Thymus (tissue), 14 donors: ENCODE measurements at places on chromosomes 3 and 15. TPM values are rescaled to one million over a fixed set of nuclear protein-coding genes. Genes with fewer than 3 reads are reported as not detected.
A peak's percentile ranks its signal among the peaks of the same experiment; 100 is the strongest.

GRCh38 chr3:32593903-32594525, 23.4 kb upstream of the DYNC1LI1 start:
- H3K27ac ChIP-seq = no peak overlapping the region
- H3K36me3 ChIP-seq = no peaks in the 10 kb centered on the region
- H3K4me1 ChIP-seq = no peaks in the 10 kb centered on the region

DNA sequence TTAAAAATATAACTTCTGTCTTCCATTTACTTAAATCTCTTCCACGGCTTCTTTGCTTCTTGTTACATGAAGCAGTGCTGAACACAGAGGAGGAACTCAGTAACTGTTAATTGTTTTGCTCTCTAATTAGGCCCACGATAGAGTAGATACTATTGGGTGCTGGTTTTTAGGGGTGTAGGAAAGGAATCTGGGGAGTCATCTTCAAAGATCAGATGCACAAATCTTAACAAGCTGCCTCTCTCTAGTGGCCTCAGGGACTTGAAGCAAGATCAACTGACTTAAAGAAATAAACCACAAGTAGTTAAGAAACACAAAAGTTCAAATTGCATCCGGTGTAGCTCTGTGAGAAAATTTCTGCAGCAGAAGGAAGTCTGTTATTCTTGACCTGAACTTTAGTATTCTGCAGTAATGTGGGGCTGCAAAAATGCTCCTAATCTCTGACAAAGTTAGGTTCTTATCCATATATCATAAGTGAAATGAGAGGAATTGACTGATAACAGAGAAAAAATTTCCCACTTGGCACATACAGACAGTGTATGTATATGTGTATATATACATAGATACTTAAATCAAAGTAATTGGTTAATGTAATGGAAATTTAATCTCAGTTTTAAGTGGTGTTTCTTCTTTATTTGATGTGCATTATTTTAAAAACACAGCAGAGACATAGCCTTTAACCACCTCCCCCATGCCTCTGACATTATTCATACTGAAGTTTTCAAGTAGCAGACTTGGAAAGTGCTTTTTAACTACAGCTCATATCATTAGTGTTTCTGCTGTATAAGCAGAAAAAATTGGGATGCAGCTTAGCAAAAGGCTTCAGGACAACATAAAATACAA, 51.8 kb downstream of the CHST2 start:
- H3K36me3 ChIP-seq = no peaks in the 10 kb centered on the region
- peaks cover 26% of the 10 kb centered on the region for H3K4me1 ChIP-seq
- H3K4me3 ChIP-seq = peak overlapping the region; percentile 42
- H3K27ac ChIP-seq = peak overlapping the region; percentile 95
- DNase-seq = peak; percentile 48

GRCh38 chr3:150736903-150737832, 25.8 kb downstream of the SIAH2 start:
- peaks cover 8% of the 10 kb centered on the region for H3K4me1 ChIP-seq
- peaks cover 11% of the 10 kb centered on the region for H3K36me3 ChIP-seq
- no peak overlapping the region for H3K4me3 ChIP-seq

DNA sequence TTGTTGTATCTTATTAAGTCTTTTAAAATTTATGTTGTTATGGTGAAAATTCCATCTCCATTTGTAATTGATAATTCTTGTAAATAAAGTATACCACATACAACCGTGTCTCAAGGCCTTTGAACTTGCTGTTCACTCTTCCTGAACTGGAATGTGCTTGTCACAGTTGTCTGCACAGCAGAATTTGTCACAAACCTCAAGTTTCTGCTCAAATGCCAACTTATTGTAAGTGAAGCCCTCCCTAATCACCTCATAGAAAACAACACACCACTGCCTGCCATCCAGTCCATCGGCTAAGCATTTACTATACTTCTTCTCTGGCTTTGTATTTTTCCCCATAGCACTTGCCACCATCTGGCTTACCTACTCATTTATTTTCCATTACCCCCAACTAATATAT, 192.3 kb downstream of the THRB start:
- no peaks in the 10 kb centered on the region for H3K4me1 ChIP-seq
- no peak overlapping the region for H3K4me3 ChIP-seq
- no peak for DNase-seq
- H3K36me3 ChIP-seq = no peaks in the 10 kb centered on the region
- no peaks in the 10 kb centered on the region for H3K27me3 ChIP-seq
- H3K27ac ChIP-seq = no peak overlapping the region

GRCh38 chr3:165683947-165684346, 153.3 kb downstream of the BCHE start:
- H3K4me1 ChIP-seq = no peaks in the 10 kb centered on the region
- DNase-seq = no peak
- H3K4me3 ChIP-seq = no peak overlapping the region
- H3K27me3 ChIP-seq = no peaks in the 10 kb centered on the region
- H3K36me3 ChIP-seq = no peaks in the 10 kb centered on the region

- H3K27me3 ChIP-seq = no peaks in the 10 kb centered on the region
- peak; percentile 34 for DNase-seq
- no peak overlapping the region for H3K27ac ChIP-seq
- peaks cover 4% of the 10 kb centered on the region for H3K36me3 ChIP-seq
- no peak overlapping the region for H3K4me3 ChIP-seq
Measured at GRCh38 chr3:129425213-129425612, 3.2 kb downstream of the EFCAB12 start.

- no peak for DNase-seq
- H3K4me1 ChIP-seq = no peaks in the 10 kb centered on the region
- H3K36me3 ChIP-seq = no peaks in the 10 kb centered on the region
- no peak overlapping the region for H3K4me3 ChIP-seq
- H3K27me3 ChIP-seq = no peaks in the 10 kb centered on the region
- H3K27ac ChIP-seq = no peak overlapping the region
Measured at GRCh38 chr3:156630773-156631093, 43.7 kb upstream of the TIPARP start.

GRCh38 chr3:179322286-179323196, at the start of gene ZNF639:
TSS of gene ZNF639 (plus strand) at chr3:179323031. CDS start at chr3:179328294, 5,263 bp downstream.
- peak within 1 kb of the TSS; percentile 90 for H3K4me3 ChIP-seq
- H3K27ac ChIP-seq = peak within 1 kb of the TSS; percentile 75
- peaks cover 6% of the 10 kb centered on the region for H3K4me1 ChIP-seq
- DNase-seq = peak; percentile 74
- peaks cover 12% of the 10 kb centered on the region for H3K36me3 ChIP-seq

- H3K27me3 ChIP-seq = no peaks in the 10 kb centered on the region
- DNase-seq = no peak
- peak overlapping the region; percentile 81 for H3K4me3 ChIP-seq
- H3K4me1 ChIP-seq = peaks cover 27% of the 10 kb centered on the region
- peaks cover 18% of the 10 kb centered on the region for H3K36me3 ChIP-seq
Measured at GRCh38 chr15:40108061-40108854, 421 bp downstream of the BMF start.

DNA sequence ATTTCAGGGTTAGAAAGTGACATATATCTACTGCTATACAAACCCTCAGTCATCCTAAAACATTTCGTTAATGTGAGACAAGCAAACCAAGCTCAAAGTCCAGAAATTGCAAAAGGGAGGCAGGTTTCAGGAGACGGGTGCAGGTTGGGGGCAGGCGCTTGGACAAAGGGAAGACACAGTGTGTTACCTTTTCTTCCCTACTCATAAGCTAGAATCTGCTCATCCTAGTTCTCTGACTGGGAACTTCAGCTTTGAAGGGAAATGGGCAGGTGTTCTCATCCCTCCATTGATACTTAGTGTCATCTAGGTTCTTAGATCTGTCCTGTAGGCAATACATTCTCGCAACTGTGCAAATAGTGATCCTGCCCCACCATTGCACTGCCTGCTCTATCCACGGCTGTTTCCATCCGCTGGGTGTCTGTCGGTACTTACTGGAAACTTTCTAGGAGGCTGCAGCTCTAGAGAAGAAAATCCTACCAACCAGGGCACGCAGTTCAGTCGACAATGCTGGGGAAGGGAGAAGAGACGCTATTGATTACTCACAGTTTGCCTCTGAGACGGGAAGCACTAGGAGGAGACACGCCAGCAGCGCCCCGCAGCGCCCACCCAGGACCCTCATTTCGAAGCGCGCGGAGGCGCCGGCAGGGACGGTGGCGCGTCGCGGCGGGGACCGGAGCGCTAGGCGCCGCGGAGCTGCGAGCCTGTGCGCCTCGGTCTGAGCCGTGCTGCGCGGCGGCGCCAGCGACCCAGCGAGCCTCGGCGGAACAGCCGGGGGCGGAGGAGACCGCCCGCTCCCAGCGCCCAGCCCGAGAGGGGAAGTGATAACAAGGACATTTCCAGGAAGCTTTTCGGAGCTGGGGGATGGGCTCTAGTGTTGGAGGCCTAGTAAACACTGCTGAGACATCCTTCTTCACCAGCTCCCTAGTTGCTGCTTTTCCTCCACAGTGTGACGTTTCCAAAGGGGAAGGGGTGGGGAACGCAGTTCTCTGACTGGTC, at the start of gene PROS1:
TSS of gene PROS1 (minus strand) at position 766 of the 996 bp plus-strand sequence. CDS start at position 619, 147 bp downstream.
- peak within 1 kb of the TSS; percentile 32 for H3K4me3 ChIP-seq
- peak within 1 kb of the TSS; percentile 38 for H3K27ac ChIP-seq
- H3K27me3 ChIP-seq = peaks cover 16% of the 10 kb centered on the region
- no peaks in the 10 kb centered on the region for H3K36me3 ChIP-seq
- peaks cover 9% of the 10 kb centered on the region for H3K4me1 ChIP-seq
- DNase-seq = no peak

DNA sequence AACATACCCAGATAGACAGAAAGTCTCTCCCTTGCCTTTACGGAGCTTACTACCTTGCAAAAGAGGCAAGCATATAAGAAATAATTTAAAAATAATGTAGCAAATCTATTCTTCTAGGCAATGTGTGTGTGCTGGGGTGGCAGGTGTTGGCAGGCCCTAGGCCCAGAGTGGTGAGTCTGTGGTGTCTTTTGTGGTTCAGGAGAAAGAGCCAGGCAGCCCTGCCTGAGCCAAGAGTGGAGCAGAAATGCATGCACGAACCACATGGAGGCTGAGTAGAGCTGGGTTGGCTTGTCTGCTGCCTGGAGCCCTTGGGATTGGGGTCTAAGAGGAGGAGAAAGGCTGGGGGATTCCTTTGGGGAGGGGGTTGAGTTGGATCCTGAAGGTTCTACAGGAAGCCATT, 70.2 kb upstream of the MYZAP start:
- no peaks in the 10 kb centered on the region for H3K27me3 ChIP-seq
- no peak overlapping the region for H3K27ac ChIP-seq
- no peaks in the 10 kb centered on the region for H3K4me1 ChIP-seq
- H3K36me3 ChIP-seq = no peaks in the 10 kb centered on the region
- H3K4me3 ChIP-seq = no peak overlapping the region

GRCh38 chr3:150681057-150681456, 22.7 kb downstream of the ERICH6 start:
- DNase-seq = peak; percentile 34
- H3K4me3 ChIP-seq = no peak overlapping the region
- no peaks in the 10 kb centered on the region for H3K36me3 ChIP-seq
- H3K27ac ChIP-seq = no peak overlapping the region
- peaks cover 6% of the 10 kb centered on the region for H3K4me1 ChIP-seq

DNA sequence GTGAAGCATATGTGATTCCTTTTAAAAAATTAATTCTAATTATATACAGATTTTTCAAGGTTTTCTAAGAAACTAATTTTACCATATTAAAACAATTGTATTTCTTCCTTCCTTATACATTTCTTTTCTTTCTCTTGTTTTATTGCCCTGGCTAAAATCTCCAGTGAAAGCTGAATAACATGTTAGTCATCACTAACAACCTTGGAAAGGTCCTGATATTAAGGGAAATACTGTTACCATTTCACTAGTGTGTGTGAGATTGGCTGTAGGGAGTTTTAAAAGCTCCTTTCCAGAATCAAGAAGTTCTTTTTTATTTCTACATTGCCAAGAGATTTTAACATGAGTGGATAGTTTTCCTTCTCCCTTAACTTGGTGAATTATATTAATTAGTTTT, 229.7 kb upstream of the EIF1B start:
- H3K27me3 ChIP-seq = no peaks in the 10 kb centered on the region
- H3K4me1 ChIP-seq = no peaks in the 10 kb centered on the region
- H3K27ac ChIP-seq = no peak overlapping the region
- DNase-seq = no peak
- H3K4me3 ChIP-seq = no peak overlapping the region
- no peaks in the 10 kb centered on the region for H3K36me3 ChIP-seq

Gene SST
- 1.3 TPM for total RNA-seq

Gene ATP13A4
- 0.80 TPM for total RNA-seq

Gene CX3CR1
- 2.3 TPM for total RNA-seq

Gene IL5RA
- total RNA-seq = 0.85 TPM

Gene COPG1
- 74.7 TPM for total RNA-seq

Gene NR2E3
- total RNA-seq = 0.05 TPM

Gene SPSB4
- 0.47 TPM for total RNA-seq

Gene SAXO2
- total RNA-seq = 0.80 TPM

Gene ADAMTS17
- total RNA-seq = 10.4 TPM
